ENCODE measurements at places on chromosomes 2 and 18.

DNA sequence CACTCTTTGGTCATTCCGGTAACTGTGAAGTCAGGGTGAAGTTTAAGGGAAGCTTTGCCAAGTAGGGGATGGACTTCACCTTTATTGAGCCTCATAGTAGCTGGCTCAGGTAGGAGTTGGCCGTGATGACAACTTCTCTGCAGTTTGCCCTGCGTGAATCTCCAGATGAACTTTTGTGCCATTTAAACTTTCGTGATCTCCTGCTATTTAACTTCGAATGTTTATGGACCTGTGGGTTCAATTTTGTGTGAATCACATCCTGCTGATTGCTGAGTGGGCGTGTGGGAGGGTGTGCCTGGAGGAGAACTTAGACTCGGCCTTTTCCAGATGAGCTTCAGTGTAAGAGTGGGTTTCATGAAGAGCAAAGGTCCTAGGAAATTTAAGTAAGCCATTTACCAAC is 4.2 kb downstream of the UGT1A1 start:
- no peak for DNase-seq

GRCh38 chr18:11323359-11323819 is 174.0 kb upstream of the PIEZO2 start:
- DNase-seq: no peak

- no peak for DNase-seq
Observed at GRCh38 chr2:135151615-135152014, 99.5 kb downstream of the RAB3GAP1 start.

DNA sequence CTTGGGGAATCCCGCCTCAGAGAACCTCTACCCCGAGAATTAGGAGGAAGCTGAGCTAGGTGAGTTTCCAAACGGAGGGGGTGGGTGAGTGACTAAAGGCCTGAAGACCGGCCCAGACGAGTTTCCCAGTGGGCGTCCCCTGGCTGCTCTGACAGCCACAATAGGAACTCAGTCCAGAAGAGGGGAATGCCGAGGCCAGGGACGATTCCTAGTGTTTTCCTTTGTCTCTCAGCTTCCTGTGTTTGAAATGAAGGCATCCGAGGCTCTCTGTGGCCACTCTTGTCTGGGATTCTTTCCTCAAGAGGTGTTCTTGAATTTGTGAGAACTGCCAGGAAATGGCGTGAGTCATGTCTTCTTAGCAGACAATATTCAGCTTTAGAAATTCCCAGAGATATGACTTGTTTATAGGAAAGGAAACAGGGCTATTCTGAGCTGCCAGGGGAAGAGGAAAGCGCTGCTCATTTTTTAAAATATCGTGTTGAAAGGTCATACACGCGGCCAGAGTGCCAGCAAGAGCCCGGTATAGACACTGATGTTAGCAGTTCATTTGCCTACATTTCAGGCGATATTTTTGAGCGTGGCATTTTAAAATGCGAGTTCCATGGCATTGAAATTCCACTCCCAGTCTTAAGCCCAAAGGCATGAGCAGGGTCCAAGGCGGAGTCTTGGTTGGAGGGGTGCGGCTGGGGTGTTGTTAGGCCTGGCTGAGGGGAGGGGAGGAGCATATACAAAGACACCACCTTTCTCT is 169.1 kb upstream of the KLF7 start:
- DNase-seq: no peak

- DNase-seq: no peak
Observed at GRCh38 chr2:137940154-137940553, 24.1 kb upstream of the HNMT start.

DNA sequence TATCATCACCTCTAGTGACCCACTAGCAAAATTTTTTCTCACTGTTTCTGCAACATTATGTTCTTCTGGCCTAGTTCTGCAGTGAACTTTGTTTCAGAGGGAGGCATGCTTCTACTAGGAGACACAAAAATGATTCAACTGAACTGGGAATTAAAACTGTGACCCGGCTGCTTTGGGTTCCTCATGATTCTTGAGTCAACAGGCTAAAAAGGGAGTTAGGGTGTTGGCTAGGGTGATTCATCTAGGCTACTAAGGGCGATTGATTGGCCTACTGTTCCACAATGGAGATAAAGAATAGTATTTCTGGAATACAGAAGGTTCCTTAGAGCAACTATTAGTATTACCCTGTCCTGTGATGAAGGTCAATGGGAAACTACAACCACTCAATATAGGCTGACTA is 179.5 kb downstream of the PPP1R1C start:
- no peak for DNase-seq

- DNase-seq: no peak
Observed at GRCh38 chr2:46167924-46168323, 129.3 kb upstream of the EPAS1 start.

DNA sequence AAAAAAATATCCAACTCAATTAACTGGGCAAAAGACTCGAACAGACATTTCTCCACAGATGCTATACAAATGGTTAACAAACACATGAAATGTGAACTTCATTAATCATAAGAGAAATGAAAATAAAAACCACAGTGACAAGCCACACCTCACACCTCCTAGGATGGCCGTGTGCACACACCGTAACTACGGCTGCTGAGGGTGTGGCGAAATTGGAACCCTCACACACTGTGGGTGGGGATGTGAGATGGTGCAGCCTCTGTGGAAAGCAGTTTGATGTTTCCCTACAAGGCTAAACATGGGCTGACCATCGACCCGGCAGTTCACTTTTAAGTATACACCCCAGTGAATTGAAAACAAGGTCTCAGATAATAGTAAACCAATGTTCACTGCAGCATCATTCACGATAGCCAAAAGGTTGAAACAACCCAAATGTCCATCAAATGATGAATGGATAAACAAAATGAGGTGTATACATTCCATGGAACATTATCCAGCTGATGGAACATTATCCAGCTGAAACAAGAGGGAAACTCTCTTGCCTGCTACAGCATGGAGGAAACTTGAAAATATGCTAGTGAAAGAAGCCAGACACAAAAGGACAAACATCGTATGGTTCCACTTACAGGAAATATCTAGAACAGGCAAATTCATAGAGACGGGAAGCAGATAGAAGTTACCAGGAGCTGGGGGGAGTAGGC is 32.2 kb downstream of the ZAP70 start:
- DNase-seq: no peak

- DNase-seq: no peak
Observed at GRCh38 chr18:45519411-45520280, 95.6 kb upstream of the SLC14A2 start.

- DNase-seq: no peak
Observed at GRCh38 chr2:149164296-149164695, 125.8 kb downstream of the LYPD6B start.
